ENCODE measurements at places on chromosomes 3 and 15.

DNA sequence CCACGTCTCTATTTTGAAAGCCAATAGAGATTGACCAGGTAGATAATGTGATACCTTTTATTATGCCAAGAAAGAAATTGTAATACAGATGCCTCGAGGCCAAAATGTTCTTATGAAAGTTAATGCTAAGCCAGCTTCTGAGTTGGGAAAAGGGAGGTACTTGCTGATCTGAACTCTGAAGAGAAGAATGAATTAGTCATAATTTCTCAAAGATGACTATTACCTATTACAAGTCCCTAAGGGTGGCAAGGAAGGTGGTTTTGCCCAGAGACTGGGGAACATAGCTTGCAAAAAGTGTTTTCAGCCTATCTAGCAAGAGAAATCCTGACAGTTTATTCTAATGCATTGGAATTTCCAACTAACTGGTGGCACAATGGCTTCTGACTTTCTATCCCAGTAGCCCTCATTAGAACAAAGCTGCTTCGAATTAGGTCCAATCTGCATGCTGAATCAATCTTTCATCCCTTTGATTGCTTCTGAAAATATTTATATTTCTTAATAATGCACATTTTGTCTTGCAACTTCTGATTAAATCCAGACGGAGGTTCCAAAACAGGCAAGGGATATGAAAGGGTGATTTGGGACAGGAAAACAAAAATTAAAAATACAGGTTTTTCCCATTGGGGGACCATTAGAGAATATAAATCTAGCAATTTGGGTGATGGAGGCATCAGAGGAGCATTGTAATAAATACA, 17.7 kb upstream of the NR2F2 start:
- DNase-seq: no peak

GRCh38 chr3:170418422-170419398, at the start of gene CLDN11:
CLDN11 (plus strand) TSS chr3:170418868; CDS start chr3:170419067, 199 bp downstream.
- DNase-seq: peak; percentile 80

GRCh38 chr3:100525753-100526612, 33.6 kb downstream of the TMEM45A start:
- no peak for DNase-seq

GRCh38 chr15:25790000-25790660, 73.0 kb downstream of the ATP10A start:
- no peak for DNase-seq

DNA sequence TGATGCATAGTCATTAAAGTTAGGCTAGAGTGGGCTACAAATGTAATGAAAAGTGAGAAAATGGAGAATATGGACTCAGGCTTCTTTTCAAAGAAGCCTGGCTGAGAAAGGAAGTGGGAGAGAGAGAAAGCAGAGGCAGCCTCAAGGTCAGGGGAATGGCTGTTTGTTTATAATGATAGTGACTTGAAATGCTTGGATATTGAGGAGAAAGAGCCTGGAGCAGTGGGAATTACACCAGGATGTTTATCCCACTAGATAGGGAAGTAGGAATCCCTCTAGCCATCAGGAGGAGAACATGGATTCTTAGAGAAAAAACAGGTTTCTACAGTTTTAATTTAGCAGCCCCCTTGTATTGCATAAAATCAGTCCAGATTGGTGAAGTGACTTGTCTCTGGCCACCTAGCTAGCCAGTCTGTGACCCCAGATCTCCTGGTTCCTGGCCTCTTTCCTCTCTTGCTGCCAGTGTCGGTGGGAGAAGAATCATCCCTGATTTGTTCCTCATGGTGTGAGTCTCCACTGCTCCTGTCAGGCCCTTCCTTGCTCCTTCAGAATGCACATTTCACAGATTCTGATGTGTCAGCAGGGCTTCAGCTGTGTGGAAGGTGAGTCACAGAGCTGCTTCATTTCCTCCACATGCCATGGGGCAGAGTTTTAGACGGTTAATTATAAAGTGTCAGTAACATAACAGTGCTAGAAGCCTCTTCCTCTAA, 32.9 kb downstream of the SEMA6D start:
- DNase-seq: no peak

DNA sequence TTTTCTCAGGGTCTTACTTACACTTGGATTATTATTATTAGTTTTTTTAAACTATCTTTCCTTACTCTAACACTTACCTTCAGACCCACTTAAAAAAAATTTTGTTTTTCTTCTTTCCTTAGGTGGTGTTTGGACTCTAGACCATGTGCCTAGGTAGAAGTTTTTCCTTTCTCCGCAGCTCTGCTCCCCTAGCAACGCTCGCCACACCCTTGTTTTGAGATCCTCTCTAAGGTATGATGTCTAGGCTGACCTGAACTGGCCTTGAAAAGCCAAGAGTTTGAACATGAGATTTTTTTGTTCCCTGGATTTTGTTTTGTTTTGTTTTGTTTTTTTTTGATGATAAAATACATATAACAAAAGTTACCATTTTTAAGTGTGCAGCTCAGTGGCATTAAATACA, 16.2 kb downstream of the ZNF592 start:
- DNase-seq: no peak

DNA sequence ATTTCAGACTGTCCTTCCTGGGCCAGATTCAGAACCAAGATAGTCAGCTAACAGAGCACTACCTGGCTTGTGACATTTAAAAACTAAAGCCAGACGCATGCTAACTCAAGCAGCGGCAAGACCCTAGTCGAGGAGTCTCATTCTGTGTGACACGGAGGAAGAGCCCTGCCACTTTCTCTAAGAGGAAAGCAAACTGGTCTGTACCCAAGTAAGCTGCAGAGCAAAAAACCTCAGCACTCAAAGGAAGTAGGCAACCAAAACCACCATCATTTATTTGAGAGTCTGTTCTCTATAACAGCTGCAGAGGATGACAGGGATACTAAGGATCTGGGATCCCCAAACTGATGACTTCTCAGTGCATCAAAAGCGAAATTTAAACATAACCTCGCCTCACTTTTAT, 152.1 kb downstream of the OSBPL10 start:
- no peak for DNase-seq

DNA sequence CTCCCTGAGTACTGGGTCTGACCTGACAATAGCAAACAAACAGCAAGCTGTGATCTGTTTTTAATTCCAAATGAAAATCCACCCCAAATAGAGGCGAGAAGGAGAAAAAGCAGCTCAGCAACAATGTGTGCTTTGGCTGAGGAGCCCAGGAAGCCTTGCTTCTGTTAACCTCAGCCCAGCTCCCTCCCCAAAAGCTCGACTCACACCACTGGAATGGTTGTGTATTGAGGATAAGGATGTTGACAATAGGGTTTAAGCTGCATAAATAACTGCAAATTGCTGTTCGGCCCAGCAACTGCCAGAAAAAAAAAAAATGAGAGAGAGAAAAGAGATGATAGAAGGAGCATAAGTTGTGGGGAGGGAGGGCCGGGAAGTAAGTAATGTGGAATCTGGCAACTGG, 104.0 kb upstream of the TBC1D5 start:
- no peak for DNase-seq

DNA sequence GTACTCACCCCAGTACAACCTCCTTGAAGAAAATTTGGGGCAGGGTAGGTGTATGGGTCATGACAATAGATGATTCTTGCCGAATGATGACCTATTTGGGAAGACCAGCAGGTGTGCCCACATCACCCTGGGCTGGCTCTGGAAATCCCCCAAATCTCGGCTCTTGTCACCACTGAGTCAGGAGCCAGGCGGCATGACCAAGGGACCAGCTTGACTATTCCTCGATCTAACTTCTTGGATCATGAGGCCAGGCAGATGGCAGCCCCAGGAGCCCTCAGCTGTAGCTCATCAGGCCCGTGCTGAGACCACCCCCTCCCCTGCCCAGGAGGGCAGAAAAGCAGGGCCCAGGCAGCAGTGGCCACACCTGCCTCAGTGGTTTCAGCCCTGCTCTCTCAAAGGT, 9.2 kb upstream of the MUC4 start:
- DNase-seq: no peak

DNA sequence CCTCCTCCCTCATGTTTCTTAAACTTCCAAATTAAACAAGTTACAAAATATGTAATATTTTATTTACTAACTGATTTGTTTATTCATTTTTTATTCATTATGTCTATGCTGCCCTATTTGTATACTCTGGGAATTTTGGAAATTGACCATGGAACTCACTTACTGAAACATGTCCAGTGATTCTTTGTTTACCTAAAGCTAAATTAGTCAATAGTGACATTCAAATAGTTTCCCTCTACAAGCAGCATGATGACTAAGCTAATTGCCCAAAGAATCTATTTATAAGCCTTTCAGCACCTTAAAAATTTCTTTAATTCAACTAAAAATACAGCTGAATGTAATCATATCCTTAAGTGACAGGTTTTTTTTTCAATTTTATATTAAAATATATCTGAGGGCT, 437.7 kb downstream of the SI start:
- no peak for DNase-seq

DNA sequence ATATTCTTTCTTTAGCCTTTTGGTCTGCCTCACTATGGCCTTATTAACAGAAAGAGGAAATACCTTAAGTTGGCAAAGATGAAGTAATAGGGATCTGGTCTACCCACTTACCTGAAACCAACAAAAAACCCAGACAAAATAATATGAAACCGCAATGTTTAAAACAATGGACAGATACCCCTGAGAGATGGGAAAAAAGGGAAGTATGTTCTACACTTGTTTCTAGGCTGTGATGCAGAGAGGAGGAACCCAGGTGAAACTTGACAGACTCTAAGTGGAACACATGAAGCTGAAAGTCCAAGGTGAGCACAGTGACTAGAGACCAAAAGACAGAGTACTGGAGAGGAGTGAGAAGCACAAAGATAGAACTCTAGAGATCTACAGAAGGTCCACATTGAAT, 78.4 kb downstream of the NR2E3 start:
- DNase-seq: no peak

- no peak for DNase-seq
Measured at GRCh38 chr3:153215966-153216365, 53.9 kb downstream of the RAP2B start.

DNA sequence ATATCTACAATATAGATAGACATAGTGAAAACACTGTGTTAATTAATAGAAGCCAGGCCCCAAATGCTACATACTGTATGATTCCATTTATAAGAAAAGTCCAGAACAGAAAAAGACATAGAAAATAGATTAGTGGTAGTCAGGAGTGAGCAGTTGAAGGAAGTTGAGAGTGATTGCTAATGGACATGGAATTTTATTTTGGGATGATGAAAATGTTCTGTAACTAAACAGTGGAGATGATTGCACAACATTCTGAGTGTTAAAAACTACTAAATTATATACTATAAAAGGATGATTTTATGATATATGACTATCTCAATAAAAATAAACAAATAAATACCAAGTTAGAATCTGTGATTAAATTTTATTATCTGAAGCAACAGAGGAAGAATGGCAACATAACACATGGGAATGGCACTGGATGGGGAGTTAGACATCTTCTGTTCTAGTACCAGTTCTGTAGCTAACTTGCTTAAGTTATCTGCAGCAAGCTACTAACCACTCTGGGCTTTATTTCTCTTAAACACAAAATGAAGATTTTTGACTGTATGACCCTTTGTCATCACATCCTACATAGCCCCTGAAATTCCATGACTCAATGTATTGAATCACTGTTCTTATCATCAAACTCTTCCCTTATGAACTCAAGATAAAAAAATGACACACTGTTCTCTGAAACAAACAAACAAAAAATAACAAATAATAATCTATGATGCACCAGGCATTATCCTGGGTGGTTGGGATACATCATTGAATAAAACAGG, 612.7 kb downstream of the TBL1XR1 start:
- DNase-seq: no peak

GRCh38 chr3:42502429-42503250, at the start of gene VIPR1:
VIPR1 (plus strand) TSS chr3:42502643; CDS start chr3:42502736, 93 bp downstream.
- peak; percentile 80 for DNase-seq

DNA sequence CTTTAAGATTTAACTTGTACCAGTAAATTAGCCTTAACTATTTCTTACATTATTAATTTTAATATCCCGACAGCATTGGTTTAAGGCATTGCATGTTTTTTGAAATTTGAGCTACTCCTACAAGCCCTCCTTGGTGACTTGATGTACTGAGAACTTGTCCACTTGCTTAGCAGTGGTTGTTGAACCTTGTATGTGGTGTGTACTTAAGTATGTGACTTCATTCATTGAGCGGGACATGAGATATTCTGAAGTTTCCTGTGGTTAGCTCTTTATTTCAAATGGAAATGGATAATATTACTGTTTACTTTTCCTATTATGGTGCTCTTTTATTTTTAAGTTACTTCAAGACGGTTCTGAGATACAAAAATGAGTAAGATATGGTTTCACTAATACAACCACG, 3.6 kb upstream of the COL6A5 start:
- no peak for DNase-seq

GRCh38 chr3:191282251-191283185, 46.7 kb upstream of the CCDC50 start:
- DNase-seq: no peak

- no peak for DNase-seq
Measured at GRCh38 chr15:73530649-73531048, 87.7 kb downstream of the REC114 start.

- DNase-seq: no peak
Measured at GRCh38 chr3:116966649-116967048, 257.1 kb downstream of the TUSC7 start.

- DNase-seq: no peak
Measured at GRCh38 chr15:34332553-34333120, 4.9 kb downstream of the SLC12A6 start.

Data from NCI-H82 (cell line).